ENCODE measurements at places on chromosomes 4 and X.
A peak's percentile ranks its signal among the peaks of the same experiment; 100 is the strongest.

- DNase-seq = no peak
Measured at GRCh38 chr4:9916346-9916745, 105.0 kb downstream of the SLC2A9 start.

GRCh38 chr4:112968451-112969159 is 80.8 kb upstream of the ANK2 start:
- DNase-seq = no peak

GRCh38 chr4:48445704-48446103 is 37.4 kb upstream of the SLC10A4 start:
- DNase-seq = no peak

- DNase-seq = no peak
Measured at GRCh38 chrX:9318766-9319165, 146.1 kb upstream of the TBL1X start.

DNA sequence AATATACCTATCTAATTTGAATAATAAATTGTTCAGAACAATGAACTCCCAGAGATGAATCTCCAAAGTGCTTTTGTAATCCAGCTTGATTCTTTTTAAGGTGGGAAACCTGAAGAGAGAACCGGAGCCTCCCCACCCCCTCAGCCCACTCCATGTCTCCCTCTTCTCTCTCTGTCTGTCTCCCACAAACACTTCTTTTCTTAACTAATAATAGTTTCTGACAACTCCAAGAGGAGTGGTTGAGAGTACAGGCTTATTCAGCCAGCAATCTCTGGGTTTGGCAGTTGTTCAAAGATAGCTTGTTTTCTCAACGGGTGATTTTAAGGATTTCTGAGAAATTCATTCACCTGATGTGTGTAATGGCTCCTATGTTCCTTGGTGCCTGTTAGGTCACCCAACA is 23.4 kb downstream of the PPP4R3C start:
- DNase-seq = no peak

DNA sequence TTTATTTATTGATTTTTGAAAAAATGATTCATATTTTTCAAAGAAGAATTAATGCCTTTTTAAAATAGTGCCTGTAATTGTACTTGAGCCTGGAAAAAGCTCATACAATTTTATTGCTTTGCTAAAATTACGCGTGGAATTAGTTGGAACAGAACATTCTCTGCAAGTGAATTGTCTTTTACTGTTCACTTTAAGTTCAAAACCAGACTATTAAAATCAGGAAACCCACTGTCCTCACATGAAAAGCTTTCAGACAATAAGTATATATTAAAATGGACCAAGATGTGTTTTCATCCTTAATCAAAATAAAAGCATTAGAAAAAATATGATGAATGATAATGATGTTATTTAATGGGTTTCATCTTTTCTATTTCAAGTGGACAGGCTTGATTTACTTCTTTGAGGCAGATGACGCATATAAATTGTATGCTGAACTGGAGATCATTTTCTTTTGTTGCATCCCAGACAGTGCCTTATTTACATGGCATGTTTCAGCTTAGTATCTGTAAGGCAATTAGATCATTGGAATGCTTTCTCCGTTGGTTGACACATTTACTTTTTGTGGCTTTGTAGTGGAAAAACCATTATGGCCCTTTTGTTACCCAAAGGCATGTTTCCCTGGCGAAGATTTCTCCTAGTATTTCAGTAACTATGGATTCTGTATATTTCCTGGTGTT is 299.0 kb upstream of the MAGEC2 start:
- no peak for DNase-seq

- DNase-seq = no peak
Measured at GRCh38 chrX:72079607-72080006, 52.1 kb downstream of the RTL5 start.

- no peak for DNase-seq
Measured at GRCh38 chr4:176292920-176293319, 23.9 kb upstream of the ASB5 start.

GRCh38 chr4:70895405-70895804 is 6.8 kb upstream of the MOB1B start:
- no peak for DNase-seq

- DNase-seq = no peak
Measured at GRCh38 chr4:74754218-74754617, 40.1 kb downstream of the BTC start.

GRCh38 chrX:115553171-115553570 is 7.8 kb upstream of the PLS3 start:
- no peak for DNase-seq

- no peak for DNase-seq
Measured at GRCh38 chr4:84215217-84215616, 283.9 kb downstream of the NKX6-1 start.

- DNase-seq = no peak
Measured at GRCh38 chr4:123623611-123624010, 227.0 kb downstream of the SPRY1 start.

DNA sequence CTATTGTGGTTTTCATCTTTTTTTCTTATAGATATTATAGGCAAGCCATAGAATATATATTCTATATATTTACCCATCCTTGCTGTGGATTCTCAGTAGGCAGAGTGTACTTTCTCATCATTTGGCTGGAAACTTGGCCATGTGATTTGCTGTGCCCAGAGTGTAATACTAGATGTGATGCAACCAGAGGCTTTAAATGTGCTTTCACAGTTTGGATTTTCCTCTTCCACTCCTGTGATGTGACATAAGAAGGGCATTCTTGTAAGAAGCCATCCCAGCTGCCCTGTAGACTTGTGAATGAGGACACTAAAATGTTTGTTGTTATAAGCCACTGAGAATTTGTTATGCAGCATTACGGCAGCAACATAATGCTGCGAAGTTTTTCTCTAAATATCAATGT is 10.4 kb upstream of the HPGDS start:
- DNase-seq = no peak

DNA sequence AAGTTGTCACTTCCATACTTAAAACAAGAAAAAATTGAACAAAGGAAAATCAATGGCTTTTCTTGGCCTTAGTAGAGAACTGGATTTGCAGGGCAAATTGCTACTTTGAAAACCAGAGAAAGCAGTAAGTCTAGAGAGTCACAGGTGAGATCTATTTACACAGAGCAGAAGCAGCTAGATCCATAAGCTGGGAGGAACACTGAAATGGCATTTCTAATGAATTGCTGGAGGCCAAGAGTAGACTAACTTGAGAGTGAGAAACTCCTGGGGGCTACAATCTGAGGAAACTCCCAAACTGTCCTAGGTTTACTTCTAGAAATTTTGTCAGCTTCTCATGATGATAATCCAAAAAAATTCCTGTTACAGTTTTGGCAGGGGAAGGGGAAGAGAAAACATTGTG is 133.3 kb downstream of the SPCS3 start:
- DNase-seq = no peak

- DNase-seq = no peak
Measured at GRCh38 chrX:79089896-79090584, 54.4 kb upstream of the GPR174 start.

DNA sequence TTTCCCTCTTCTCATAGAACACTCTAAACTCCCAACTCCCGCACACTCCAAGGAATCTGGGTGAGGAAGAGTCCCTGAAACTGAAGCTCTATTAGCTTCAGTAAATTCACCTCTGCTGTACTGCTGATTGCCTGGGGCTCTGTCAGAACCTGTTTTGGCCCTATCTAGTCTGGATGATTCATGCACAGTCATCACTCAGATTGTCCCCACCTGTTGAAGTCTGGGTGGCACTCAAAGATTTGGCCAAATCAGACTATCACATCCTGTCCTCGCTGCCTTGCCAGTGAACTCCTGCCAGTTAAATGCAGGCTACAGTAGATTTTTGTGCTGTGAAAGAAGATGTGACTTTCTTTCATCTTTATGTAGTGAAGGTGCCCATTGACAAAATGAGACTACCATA is 63.5 kb upstream of the EMCN start:
- DNase-seq = no peak

GRCh38 chr4:35124106-35124505 is 1120.2 kb downstream of the ARAP2 start:
- no peak for DNase-seq

GRCh38 chrX:55057675-55058249 is 17.1 kb upstream of the PAGE2B start:
- no peak for DNase-seq

DNA sequence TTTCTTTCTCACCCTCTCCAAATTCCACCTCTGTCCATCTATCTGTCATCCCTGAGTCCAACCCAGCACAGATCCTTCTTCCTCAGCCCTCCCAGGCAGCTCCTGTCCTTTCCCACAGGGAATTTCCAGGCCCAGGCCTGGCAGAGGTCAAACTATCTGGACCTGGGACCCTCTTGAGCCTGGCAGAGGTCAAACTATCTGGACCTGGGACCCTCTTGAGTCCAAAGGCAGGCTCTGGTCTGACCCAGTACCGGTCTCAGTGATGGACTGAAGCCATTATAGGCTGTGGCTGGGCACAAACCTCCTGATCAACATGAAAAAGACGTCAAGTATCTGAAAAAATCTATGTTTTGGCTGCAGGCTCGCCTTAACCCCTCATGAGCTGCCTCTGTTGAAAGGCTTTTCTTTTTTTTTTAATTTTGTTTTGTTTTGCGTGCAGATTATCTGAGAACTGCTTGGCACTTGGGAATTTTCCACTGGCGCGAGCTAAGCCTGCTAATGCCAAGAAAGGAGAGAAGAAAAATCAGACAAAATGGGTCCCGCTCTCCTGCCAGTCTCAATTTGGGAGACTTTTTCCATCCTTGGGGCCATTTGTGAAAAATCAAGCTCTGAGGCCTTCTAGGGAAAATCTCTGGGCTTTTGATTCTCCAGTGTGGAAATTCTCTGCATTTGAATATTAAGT is 31.2 kb downstream of the MSX1 start:
- no peak for DNase-seq

- no peak for DNase-seq
Measured at GRCh38 chrX:148629434-148629833, 129.0 kb downstream of the AFF2 start.

- no peak for DNase-seq
Measured at GRCh38 chr4:31370866-31371465, 650.8 kb downstream of the PCDH7 start.

- no peak for DNase-seq
Measured at GRCh38 chr4:71269233-71269632, 69.6 kb upstream of the SLC4A4 start.

GRCh38 chr4:10013722-10014121 is 7.6 kb downstream of the SLC2A9 start:
- DNase-seq = peak; percentile 69

- no peak for DNase-seq
Measured at GRCh38 chr4:53854991-53855568, 209.3 kb downstream of the CHIC2 start.

DNA sequence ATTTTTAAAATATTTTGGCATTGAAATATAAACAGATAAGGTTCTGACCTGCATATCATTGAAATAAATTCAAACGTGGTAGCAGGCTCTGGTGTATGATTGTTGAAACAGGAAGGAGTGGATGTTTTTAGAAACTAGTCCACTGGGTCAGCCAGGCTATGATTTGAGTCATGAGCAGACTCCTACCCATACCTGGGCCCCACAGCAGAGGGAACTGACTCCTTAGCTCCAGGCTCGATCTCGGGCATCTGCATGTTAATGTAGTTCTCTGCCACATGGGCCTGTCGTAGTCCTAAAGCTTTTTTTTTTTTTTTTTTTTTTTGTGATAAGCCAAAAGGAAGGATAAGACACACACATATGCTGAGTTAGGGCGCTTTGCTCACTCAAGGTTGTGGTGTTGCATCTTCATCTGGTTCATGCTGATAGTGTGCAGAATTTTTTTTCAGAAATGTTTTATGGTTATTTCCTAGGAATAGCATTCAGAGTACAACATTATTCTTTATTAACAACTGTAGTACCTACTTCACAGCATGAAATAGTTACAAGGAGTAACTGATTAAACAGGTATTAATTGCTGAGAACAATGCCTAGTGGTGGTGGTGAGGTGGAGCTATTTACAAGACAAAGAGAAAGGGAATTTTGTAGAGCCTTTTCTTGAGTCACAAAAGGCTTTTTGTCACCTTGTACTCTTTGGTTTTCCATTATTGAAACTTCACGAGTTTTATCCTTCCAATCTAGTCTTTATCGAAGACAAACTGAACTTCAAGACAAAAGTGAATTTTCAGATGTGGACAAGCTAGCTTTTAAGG is 27.3 kb downstream of the OFD1 start:
- DNase-seq = no peak

GRCh38 chr4:146214238-146214637 is at the start of gene REELD1:
Gene REELD1 (plus strand): TSS chr4:146214538. CDS start chr4:146216953, 2,415 bp downstream.
- no peak for DNase-seq

DNA sequence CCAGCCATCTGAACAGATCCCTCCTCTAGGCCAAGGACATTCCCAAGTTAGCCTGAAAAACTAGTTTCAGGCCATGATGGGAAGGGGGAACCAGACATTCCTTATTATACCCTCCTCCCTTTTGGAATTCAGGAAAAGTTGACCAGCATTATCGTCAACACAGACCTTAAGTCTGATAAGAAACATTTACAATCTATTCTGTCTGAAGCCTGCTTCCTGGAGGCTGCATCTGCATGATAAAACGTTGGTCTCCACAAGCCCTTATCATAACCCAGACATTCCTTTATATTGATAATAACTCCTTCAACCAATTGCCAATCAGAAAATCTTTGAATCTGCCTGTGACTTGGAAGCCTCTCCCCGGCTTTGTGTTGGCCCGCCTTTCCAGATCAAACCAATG is 44.3 kb downstream of the EFHC2 start:
- no peak for DNase-seq

DNA sequence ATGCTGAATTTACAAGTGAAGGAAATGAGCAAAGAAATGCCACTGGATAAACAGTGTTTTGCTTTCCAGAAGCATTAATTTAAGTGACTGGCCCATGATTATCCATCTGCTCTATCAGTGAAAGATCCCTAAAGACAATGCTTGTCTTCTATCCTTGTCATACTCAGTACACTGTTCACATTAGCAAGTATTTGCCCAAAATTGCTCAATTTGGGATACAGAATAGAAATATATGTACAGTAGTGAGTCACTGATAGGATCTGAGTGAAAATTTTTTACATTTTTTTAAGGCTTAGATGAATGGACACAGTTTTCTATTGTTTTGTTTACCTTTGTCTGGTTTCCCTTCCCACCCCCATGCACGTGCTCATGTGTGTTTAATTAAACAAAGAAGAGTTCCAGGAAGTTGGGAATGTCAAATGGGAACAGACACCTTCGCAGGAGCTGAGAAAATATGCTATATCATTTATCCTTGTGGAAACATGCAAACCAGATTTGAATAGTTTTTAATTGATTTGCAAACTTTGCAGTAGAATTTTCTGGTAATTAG is 656.3 kb downstream of the RPA4 start:
- DNase-seq = no peak
